AG20443 (cell line): ENCODE measurements at places on chromosomes 2 and 18.

DNA sequence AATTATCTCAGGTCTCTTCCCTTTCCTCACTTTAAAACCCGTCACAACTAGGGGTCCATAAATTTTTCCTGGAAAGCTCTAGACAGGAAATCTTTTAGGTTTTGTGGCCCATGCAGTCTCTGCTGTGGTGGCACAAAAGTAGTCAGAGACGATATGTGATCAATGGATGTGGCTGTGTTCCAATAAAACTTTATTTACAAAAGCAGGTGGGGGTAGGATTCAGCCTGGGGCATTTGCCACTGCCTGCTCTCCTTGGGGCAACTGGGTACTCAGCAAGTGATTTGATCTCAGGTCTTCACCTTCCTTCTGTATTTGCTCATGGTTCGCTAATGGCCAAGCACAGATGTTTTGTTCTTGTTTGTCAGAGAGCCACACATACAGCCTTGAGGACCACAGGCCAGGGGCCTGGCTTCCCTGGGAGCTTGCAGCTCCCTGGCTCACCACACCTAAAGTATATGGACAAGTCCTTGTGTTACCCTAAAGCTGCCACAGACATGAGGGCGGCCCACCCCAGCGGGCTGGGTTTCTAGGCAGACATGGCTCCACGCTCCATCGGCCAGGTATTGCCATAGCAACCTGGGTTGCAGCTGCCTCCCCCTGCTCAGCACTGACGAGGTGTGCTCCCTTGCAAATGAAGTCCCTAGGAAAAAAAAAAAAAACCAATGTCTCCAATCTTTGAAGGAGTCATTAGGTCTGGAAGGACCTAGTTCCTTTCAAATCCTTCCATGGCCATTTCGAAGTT, 89.7 kb upstream of the YWHAQ start:
- DNase-seq: no peak

GRCh38 chr2:145931781-145932395, 1412.0 kb upstream of the ZEB2 start:
- DNase-seq: no peak

DNA sequence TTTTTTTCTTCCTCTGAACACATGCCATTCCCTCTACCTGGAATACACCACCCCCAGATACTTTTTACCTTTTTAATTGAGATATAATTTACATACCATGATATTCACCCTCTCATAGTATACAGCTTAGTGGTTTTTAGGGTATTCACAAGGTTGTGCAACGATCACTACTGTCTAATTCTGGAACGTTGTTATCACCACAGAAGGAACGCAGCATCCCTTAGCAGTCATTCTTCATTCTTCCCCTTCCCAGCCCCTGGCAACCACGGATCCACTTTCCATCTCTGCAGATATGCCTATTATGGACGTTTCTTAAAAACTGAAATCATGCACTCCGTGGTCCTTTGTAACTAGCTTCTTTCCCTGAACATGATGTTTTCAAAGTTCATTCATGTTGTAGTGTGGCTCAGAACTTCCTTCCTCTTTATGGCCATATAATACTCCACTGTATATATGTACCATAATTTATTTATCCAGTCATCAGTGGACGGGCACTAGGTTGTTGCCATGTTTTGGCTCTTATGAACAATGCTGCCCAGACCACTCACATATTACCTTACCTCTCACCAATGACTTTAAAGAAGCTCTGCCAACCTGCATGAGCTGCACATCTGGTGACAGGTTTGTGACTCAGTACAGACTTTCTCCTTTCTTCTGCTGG, 168.9 kb downstream of the CTIF start:
- DNase-seq: no peak

- no peak for DNase-seq
These were observed 30.8 kb downstream of the COBLL1 start for GRCh38 chr2:164810843-164811242.

GRCh38 chr18:72692086-72692485, 147.9 kb upstream of the CBLN2 start:
- DNase-seq: no peak

DNA sequence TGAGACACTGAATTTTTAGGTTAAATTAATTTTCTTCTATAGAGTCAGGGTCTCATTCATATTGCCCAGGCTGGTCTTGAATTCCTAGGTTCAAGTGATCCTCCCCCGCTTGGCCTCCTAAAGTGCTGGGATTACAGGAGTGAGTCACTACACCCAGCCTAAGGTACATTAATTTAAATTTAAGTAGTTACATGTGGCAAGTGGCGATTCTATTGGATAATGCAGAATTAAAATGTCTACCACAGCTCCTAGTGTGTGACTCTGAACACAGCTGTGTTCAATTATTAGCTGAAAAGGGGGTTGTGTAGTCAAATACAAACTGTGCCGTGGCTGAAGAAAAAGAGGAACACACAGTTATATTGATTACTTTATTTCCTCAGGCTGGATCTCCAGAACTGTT, 2.2 kb upstream of the CAD start:
- no peak for DNase-seq

GRCh38 chr2:23589220-23589647, 204.3 kb downstream of the KLHL29 start:
- DNase-seq: no peak

DNA sequence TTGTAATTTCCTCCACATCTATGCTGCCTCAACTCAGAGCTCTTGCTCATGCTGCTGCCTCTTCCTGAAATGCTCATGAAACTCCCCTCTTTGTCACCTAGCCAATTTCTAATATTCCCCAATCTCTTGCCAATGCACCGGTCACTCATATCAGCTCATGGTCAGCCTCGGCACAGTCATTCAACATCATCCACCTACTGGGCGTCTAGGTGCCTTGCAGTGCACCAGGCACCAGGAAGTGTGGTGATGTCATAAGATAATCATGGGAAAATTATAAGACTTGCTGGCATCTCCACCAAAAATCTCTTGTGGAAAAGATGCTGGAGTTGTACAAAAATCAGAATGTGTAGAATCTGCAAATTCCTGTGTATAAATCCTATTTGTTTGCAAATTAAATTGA, 52.6 kb upstream of the RAB27B start:
- DNase-seq: peak; percentile 61

DNA sequence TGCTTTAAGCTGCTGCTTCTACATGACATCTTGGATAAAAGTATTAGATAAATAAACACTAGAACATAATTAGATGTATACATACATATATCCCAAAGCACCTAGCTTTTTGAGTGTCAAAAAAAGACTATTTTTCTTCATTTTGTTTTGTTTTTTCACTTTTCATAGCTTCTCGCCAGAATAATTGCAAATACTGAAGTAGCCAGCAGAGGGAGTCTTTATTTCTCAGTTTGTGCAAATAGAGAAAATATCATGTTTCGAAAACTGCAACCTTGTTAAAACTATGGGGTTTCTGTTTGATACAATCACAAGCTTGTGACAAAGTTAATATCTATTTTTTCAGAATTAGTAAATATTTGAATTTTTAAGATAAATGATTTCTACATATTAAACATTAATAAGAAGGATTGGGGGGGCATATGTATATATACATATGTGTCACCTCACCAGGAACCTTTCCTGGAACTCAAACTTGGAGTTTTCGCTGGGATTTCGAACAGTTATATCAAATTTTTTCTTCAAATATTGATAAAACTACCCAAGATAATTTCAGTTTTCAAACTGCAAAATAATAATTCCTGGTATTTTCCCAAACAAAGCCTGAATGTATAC, 61.0 kb downstream of the GRB14 start:
- peak; percentile 24 for DNase-seq

DNA sequence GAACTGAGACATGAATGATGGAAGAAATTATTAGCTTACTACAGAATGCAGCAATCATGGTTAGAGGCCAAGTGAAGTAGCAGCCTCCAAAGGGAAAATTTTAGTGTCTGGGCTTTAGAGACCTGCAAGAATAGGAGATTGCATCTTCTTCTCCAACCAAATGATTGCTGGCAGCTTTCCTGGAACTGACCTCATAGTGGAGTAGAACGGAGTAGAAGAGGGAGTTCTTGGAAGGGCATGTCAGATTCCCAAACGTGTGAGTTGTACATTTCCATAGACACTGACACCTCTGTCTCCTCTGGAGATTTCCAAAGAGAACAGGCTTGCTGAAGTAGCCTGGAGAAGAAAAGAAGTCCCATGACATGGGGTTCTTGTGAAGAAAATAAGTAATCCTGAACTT, 169.8 kb upstream of the ERBB4 start:
- peak; percentile 32 for DNase-seq

DNA sequence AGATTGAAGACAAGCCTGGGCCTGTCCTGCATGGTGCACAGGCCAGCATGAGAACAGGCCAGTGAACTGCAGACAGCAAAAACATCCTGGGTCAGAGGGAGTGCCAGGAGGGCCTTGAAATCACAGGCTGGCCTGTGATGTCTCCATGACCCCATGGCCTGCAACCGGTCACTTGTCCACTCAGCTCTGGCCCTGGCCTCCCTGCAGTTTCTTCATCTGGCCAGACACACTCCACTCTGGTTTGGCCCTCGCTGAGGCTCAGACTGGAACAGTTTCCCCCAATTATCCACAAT, 12.6 kb downstream of the CYRIA start:
- no peak for DNase-seq

- DNase-seq: no peak
These were observed 396.5 kb downstream of the CCDC85A start for GRCh38 chr2:56580242-56580641.

DNA sequence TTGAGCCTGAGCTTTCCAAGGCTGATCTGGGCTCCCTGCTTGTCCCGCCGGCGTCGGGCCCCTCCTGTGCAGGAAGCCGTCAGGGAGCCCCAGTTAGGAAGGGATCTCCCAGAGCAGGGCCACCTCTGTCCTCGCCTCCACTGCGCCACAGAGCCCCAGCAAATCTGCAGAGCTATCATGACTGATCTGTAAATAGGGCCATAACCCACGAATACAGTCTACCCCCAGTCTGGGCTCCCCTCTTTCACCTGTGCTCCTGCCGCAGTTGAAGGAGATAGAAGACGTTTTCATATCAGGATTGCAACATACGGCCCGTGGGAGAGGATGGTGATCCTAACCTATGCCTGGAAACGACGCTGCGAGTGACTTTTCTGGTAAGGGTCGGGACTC, 138.7 kb downstream of the PTGR3 start:
- DNase-seq: no peak

GRCh38 chr2:196924051-196924450, 2.5 kb downstream of the PGAP1 start:
- DNase-seq: no peak

GRCh38 chr2:242046206-242046826, 176.8 kb downstream of the RTP5 start:
- DNase-seq: no peak

DNA sequence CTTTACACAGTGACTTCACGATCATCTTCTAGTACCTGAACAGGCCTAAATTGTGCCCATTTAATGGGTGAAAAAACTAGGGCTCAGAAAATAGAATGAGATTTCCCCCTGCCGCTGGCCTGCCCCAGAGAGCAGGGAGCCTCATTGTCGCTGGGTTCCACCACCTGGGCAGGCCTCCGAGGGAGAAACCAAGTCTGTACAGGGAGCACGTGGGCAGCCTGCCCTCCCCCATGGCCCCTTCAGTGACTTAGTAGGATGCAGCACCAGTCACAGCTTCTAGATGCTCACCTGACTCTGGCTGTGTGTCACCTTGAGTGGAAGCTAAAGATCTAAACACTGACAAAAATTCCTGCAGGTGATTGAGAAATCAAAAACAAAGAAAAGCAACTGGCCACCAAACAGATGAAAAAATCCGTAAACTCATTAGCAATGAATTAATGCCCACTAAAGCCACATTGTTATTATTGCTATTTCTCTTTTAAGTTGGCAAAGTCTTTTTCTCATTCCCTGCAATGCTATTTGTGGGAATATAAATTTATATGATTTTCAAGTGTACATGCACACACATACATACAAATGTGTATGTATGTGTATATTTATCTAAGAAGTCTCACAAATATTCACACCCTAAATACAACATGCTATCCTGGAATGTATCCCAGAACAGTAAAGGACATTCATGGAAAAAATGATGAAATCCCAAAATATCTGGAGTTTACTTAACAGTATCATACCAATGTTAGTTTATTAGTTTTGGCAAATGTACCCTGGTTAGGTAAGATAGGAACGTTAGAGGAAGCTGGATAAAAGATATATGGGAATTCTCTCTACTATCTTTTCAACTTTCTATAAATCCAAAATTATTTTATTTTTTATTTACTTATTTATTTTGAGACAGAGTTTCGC, 18.7 kb upstream of the ASPRV1 start:
- no peak for DNase-seq

DNA sequence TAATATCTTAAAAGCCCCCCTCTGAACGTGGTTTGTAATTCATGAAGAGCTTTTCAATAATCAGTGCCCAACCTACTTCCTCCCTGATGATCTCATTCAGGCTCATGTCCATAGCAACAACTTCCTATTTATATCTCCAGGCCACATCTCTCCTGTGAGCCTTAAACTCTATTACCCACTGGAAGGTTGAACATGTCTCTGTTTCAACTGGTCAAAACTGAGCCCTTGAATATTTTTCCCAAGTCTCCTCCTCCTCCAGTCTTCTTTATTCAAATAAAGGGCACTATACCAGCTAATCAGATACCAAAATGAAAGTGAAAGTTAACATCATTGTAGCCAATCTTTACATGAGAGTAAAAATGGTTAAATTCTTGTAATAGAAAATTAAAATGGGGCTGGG, 63.7 kb upstream of the ITGA4 start:
- peak; percentile 77 for DNase-seq

DNA sequence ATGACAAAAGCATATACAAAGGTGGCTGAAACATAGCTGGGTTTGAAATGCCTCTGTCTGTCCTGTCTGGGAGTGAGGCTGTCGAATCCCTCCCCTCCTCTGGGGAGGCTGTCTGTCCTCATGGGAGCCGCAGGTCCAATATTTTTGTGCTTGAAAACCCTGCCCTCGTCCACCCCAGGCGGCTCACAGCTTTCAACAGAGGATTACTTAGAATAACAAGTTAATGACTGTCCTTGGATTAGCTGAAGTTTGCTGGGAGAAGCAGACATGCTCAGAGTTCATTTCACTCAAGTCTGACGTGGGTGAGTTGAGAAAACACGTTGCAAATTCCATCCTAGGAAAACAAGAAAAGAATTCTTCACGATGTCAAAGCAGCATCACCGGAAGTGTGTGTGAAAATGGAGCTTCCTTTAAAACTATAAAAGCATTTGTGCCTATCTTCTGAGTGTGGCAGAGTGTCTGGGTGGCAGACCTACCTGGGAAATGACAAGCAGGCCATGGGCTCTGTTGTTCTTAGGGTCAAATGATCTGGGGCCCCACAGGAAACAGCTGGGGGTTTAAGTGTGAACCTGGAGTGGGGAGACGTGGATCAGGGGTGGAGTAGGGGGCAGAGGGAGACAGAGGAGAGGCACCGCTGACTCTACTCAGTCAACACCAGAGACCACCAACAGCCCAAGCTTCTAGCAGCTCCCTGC, 77.1 kb downstream of the DDX1 start:
- no peak for DNase-seq

GRCh38 chr18:7926526-7926925, 359.4 kb downstream of the PTPRM start:
- no peak for DNase-seq

GRCh38 chr2:64537991-64538390, 13.9 kb downstream of the AFTPH start:
- no peak for DNase-seq

- DNase-seq: no peak
These were observed 698.0 kb downstream of the TDRD15 start for GRCh38 chr2:21821672-21822227.

GRCh38 chr2:73000808-73001570, 70.5 kb downstream of the SFXN5 start:
- DNase-seq: no peak
